ENCODE measurements at places on chromosomes 11 and 22.

DNA sequence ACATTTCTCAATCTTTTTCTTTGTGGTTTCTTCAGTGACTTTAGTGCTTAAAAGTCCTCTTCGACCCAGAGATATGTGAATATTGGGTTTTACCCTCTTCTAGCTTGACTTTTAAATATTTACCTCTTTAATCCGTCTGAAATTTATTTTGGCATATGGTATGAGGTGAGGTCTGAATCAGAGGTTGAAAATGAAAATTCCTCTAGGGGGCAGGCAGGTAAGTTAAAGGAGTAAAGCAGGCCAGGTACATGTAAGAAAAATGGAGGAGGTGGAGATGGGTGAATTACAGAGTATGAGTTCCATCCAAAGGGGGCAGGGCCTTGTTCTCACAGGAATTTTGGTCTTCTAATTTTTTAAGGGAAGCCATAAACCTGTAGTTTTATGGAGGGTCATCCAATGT is 263.8 kb upstream of the NARS2 start:
- no peak for DNase-seq

GRCh38 chr22:47112994-47113852 is 350.8 kb downstream of the TBC1D22A start:
- DNase-seq = no peak

- no peak for DNase-seq
Observed at GRCh38 chr22:48423481-48423911, 1404.2 kb downstream of the BRD1 start.

DNA sequence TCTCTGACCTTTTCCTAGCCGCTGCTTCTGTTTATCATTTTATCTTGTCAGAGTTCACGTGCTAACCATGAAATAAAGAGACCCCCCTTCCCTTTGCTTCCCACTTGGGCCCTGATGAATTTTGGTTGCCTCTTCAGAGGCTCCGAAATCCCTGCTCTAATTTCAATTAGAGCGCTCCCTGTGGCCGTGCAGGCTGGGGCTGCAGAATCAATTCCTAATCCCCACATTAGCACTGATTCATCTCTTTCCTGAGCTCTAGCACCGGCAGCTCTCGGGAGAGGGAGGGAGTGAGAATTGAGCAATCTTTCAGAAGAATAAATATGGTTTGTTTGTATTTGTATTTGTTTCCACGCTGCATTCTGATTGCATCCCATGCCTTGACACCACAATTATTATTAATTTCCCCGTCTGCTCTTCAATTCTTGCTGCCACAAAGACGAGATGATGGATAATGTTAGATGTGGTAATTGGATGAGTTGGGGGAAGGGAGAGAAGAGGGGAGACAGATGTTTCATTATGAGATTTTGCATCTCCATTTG is 76.9 kb downstream of the NTM start:
- DNase-seq = no peak

- no peak for DNase-seq
Observed at GRCh38 chr22:45673482-45674175, 2.0 kb downstream of the ATXN10 start.

- DNase-seq = no peak
Observed at GRCh38 chr11:10377183-10377582, 72.3 kb downstream of the ADM start.

All from smooth muscle cell of the brain vasculature (primary cell).